ENCODE measurements at places on chromosomes 1 and 21.

GRCh38 chr1:168263130-168263529 is 17.5 kb upstream of the TBX19 start:
- DNase-seq: no peak

DNA sequence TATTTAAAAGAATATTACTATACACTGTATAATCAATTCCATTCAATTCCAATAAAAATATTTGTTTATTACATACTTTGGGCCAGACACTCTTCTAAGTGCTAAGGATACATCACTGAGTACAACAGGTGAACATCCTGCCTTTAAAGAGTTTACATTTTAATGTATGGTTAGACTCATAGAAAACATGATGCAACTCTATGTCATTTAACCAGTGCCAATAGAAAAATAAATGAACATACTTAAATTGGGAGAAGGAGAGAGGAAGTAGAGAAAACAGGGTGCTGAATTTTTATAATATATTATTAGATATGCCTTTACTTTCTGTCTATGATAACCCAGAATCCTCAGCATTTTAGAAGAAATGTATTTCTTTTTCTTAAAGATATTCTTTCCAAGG is 119.2 kb downstream of the TSEN15 start:
- DNase-seq: no peak

DNA sequence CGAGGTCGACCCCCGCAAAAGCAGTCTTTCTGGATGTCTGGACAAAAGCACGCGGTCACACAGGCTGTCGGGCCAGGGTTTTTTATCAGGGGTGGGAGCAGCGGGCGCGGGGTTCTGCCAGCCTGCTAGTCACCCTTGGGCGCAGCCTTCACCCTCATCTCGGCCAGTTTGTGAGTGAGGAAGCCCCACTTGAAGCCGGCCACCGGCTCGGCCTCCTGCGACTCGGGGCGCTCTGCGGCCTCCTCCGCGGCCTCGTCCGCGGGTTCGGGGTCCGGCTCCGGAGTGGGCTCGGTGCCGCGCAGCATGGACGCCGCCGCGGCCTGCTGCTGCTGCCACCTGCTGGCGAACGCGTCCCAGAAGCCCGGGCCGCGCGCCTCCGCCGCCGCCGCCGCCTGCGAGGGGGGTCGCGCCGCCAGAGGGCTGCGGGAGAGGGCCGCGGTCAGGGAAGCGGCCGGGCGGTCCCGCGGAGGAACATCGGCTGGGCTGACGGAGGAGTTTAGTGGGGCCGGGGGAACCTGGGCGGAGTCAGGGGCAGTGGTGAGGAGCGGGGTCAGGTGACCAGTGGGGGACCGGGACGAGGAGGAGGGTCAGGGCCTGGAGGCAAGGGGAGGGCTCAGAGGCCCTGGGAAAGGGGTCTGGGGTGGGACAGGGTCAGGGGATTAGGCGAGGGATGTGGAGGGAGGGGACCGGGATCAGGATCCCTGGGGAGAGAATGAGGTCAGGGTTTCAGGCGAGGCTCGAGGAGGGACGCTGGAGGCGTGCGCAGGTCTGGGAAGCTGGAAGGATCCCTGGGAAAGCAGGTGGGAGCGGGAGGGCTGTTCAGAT is 4.5 kb downstream of the C1orf232 start:
- DNase-seq: peak; percentile 22

DNA sequence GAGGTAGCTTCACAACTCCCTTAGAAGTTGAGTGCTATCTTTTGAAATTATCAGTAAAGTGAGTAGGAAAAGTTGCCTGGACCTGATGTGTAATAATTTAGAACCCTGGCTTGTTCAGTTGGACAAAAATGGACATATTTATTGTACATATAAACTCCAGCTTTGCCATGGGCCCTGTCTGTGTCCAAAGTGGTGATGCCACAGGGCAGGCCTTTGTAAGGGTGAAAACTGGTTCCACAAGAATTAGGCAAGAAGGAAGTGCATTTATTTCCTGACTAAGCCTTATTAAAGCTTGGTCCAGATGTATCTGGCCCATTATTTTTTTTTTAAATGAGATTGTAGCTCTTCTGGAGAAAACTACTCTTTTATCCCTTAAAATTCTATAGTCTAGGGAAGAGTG is 47.9 kb downstream of the MACO1 start:
- DNase-seq: no peak

DNA sequence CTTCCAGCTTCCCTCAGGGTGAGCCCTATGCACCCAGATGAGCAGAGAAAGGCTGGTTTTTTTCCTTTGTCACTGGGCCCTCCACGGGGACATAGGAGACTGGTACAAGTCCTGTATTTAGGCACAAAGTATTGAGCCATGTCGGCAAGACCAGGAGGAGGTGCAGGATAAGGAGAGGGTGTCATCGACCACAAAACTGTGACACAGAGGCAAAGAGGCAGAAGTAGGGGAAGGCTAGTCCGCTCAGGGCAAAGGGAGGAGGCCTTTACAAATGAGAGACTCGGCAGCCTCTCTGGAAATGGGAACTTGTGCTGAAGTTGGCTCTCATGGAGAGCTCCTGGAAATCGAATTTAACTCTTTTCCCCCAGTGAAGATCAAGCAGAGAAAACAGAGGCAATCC is 70.7 kb upstream of the CAMK1G start:
- DNase-seq: no peak

GRCh38 chr1:53575955-53576320 is 116.7 kb downstream of the DMRTB1 start:
- DNase-seq: no peak

GRCh38 chr1:109488696-109489095 is 5.0 kb downstream of the ATXN7L2 start:
- no peak for DNase-seq

Measured in stimulated activated CD8-positive, alpha-beta memory T cell treated with anti-CD3 and anti-CD28 coated beads, Interleukin-15, amount 100 ng/mL, for 24 hours (primary cell).